CD8-positive, alpha-beta T cell (primary cell): ENCODE measurements at places on chromosomes 13 and 19.

DNA sequence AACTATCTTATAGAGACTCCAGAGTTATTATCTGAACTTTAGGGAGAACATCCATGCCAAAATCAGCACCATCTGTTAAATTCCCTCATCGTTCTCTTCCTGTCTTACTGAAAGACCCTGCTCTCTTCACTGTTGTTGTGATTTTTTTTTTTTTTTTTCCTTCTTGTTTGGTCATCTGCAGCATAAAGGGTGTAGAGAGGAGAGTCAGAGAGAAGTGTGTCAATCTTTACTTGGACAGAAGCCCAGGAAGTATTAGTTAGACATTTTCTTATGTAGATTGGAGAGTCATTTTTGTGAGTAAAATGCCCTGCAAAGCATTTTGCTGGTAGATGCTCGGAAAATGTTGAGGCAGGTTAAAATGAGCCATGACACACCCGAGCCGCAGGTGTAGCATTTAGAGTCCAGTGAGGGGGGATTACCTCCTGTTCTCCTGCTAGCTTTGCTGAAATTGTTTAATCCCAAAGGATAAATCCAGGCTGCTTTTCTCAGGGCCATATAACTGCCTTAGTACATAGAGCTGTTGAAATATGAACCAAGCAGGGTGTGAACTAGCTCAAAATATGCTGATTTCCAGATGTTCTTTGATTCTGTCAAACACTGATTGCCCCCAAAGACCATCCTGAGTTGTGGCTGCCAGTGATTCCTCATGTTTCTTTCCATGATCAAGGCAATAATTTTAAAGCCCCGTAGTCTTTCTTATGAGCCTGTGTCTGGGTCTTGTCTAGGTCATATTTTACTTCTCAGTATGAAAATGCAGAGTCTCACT is 143.5 kb downstream of the DCT start:
- DNase-seq = no peak

DNA sequence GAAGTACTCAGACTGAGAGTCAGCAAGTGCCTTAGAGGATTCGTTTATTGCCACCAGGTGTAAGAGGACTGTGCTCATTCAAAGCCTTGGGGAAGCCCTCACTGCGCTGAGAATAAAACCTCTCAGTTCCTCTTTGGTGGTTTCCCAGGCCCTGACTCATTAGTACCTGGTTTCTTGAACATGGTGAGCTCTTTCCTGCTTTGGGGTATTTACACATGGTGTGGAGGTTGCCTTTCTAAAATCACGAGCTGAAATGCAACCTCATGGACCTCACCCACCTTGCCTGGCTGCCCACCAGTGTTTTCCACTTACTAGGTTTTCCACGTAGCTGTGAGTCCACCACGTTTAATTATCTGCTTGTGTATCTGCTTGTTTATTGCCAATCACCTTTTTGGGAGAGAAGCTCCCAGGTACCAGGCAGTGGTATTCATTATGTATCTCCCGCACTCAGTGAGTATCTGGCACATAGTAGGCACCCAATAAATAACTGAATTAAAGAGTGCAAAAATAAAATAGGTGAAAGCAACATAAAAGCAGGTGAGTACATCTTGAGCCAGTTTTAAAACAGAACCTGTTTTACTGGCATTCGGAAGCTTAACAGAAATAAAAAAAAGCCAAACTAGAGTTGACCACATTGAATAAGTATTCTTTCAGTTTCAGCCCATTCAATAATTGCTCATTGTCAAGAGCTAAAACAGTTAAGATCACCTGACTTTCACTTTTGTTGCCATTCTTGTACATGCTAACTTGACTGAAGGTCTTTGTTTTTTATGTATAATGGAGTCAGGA is 533.0 kb downstream of the MYO16 start:
- DNase-seq = no peak

DNA sequence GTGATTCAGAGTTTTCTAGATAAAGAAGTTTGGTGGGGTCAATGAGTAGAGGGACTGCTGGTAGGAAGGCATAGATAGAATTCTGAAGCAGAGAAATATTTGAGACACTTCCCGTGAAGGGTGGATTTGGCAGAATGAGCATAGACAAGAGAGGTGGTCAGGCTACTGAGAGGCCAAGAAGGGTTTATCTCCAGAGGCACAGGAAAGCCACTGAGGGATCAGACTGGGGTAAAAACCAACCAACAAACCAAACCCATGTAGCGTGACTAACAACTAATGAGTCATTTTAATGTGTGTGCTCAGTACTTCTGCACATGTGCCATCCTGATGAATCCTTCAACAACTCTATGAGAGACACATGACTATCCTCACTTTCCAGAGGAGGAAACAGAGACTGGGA is 60.0 kb upstream of the SERP2 start:
- no peak for DNase-seq

- no peak for DNase-seq
Measured at GRCh38 chr13:20033486-20033885, 75.0 kb downstream of the ZMYM2 start.

DNA sequence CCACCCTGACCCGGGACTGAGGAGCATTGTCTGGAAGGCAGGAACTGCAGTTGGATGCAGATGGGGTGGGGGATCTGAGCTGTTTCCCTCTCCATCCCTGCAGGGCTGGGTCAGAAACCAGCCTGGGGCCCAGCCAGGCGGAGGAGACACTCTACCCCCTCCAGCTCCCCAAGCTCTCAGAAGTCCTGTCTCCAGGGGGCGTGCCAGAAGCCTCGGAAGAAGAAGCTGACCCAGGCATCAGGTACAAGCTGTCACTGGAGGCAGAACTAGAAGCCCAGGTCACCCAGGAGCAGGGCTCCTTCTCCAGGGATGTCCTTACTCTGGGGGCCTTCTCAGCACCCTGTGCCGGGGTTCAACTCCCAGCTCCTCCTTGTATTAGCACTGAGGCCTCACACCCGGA is 15.5 kb downstream of the SIX5 start:
- DNase-seq = no peak

DNA sequence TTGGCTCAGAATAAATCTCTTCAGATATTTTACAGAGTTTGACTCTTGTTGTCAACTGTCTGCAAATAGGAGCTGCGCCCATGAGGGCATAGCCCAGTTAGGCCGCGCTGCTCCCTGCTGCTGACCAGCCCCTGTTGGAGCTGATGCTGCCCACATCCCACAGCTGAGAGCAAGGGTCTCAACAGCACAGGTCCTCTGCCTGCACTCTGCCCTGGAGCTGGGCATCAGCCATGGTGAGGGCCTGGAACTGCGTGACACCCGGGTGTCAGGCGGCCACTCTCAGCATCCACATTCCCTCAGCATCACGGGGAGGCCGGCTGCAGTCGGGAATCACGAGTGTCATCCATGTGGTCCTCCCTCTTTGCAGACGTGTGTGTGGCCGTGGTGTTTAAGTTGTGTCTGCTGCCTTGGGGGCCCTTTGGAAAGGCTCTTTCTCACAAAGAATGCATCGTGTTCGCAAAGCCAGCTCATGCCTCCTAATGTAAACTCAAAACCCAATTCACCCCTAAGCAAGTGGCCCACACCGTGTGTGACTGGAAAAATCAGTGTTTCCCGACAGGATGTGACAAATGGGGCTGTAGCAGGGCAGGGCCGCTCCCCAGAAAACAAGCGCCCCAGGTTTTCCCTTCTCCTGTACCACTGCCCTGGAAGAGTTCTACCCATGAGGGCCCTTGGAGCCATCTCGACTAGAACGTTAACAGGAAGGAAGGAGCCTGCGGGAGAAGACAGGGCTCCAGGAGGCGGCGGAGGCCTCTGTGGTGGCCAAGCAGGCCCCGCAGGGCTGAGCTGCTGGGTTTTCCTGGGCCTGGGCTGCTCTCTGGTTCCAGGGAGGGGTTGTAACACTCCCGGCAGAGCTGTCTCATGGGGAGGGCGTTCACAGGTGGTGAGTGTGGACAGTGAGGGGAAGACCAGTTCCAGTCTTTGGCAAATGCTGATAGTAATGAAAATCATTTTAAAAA is 20.3 kb downstream of the ATP11A start:
- DNase-seq = no peak

DNA sequence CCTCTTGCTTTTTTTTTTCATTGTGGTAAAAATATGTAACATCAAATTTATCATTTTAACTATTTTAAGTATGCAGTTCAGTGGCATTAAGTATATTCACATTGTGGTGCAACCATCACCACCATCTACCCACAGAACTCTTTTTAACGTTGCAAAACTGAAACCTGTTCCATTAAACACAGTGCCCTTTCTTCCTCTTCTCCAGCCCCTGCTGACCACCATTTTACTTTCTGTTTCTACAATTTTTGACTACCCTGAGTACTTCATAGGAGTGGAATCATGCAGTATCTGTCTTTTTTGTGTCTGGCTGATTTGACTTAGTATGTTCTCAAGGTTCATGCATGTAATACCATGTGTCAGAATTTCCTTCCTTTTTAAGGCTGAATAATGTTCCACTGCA is 153.1 kb downstream of the FGF9 start:
- DNase-seq = no peak

GRCh38 chr13:49733181-49733951 is 42.1 kb upstream of the EBPL start:
- DNase-seq = no peak

- no peak for DNase-seq
Measured at GRCh38 chr13:22903925-22904324, 276.9 kb upstream of the SGCG start.

GRCh38 chr19:34181111-34181864 is 9.0 kb downstream of the LSM14A start:
- DNase-seq = no peak
